DMS 273 treated with DMSO at 0.1 percent for 48 hours (cell line): ENCODE measurements at places on chromosomes 1 and 21.

DNA sequence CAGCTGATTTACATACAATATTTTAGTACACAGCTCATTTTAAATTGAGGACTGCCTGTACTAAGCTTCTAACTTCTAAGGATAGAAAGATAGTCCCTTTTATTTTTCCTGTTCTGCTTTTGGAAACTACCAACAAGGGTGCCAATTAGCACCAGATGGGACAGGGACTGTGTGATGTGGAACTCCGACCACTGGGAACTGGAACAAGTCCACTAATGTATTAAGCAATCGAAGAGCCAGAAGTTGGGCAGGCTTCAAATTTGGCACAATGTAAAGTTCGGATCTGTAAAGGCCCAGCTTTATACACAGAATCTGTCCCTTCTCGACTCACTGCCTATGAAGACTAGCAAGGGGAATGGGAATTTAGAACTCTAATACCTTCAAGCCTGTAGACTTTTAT is 149.3 kb downstream of the ZC3H11B start:
- no peak for DNase-seq

DNA sequence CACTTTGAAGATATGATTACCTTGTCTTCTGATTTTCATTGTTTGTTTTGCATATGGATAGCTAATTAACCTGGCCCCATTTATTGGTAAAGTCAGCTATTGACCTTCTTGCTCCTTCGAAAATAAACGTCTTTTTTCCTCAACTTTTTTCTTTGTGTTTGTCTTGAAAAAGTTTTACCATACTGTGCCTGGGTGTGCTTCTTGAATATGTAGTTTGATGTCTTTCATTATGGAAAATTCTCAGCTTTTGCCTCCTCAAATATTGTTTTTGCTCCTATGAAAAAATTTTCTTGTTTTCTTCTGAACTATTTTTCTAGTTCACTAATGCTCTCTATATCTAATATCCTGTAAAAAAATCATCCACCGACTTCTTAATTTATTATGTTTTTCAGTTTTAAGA is 25.0 kb downstream of the LHX8 start:
- no peak for DNase-seq

DNA sequence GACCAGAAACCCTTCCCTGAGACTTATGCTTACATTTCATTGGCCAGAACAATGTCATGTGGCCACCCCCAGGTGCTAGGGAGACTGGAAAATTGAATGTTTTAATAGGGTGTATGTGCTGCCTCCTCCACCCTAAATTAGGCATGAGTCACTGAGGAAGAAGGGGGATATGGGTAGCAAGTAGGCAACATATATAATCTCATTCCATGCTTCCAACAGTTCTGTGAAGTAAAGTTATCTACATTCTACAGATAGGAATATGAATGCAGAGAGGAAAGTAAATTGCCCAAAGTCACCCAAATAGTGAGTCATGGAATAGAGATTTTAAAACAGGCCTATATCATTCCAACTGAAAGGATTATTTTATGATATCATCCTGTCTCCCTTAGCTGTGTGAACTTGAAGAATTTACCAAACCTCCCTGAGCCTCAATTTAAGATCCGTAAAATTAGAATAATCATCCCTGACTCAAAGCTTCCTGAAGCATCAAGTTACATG is 168.6 kb upstream of the FGGY start:
- no peak for DNase-seq

DNA sequence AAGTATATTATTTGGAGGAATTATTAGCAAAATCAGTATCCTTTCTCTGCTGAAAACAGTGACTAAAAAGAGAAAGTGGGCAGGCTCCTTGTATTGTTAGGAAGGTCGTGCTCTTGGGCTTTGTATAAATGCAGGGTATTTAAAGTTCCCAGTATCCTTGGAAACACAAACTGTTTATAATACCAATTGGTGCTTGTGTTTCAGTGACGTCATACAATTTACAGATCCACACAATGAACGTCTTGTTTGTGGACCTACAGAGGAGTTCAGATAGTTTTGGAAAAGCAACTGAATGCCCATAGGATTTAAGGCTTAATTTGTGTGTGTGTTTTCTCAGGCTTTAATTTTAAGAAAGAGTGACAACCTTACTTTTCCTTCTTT is 168.2 kb downstream of the RASAL2 start:
- DNase-seq = no peak

GRCh38 chr21:33967086-33967571 is 51.5 kb upstream of the ATP5PO start:
- DNase-seq = no peak

GRCh38 chr1:15004396-15004795 is 149.2 kb upstream of the TMEM51 start:
- no peak for DNase-seq

GRCh38 chr1:189141056-189141455 is 1336.6 kb downstream of the BRINP3 start:
- DNase-seq = peak; percentile 3

- DNase-seq = no peak
Observed at GRCh38 chr1:245096311-245097066, 58.3 kb upstream of the KIF26B start.

GRCh38 chr1:53998223-53998622 is 19.8 kb downstream of the LDLRAD1 start:
- no peak for DNase-seq

DNA sequence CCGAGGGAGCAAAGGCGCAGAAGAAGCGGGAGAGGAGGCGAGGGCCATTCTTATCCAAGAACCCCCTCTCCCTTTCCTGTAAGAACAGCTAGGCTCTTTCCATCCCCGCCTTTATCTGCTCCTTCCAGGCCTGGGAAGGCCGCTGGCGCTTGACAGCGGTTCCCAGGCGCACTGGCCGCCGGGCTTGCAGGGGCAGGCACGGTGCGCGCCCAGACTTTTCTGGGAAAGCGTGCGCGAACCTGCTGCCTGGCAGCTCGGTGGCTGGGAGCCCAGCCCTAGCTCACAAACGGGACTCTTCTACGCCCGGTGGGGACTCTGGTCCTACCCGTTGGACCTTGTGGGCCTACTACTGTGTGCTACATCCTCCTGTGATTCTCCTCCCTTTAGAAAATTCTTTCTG is 8.8 kb upstream of the IFNLR1 start:
- DNase-seq = no peak

GRCh38 chr1:225426395-225427234 is 1.2 kb downstream of the LBR start:
- DNase-seq = peak; percentile 11

GRCh38 chr1:10146391-10146790 is 64.0 kb upstream of the KIF1B start:
- DNase-seq = no peak

DNA sequence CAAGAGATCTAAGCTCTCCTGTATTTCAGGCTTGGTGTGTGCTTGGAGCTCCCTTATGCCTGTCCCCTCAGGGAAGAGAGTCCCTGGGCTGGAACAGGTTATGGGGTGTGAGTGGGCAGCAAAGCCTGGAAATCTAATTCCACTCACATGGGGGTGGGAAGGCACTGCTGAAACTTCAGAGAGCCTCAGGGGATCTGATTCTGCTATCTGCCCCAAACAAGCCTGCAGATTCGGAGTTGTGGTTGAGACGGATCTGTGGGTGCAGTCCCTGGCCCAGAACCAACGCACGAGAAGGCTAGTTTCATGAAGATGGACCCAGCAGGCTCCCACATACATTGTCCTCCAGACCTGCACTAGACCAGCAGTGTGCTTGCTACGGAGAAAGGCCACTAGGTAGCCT is 2.9 kb downstream of the BLACAT1 start:
- DNase-seq = no peak

GRCh38 chr1:153456396-153456795 is 4.1 kb downstream of the S100A7 start:
- DNase-seq = no peak

- no peak for DNase-seq
Observed at GRCh38 chr1:23551849-23552248, 7.5 kb downstream of the ID3 start.

GRCh38 chr1:30412241-30413110 is 310.9 kb downstream of the MATN1 start:
- no peak for DNase-seq

- no peak for DNase-seq
Observed at GRCh38 chr1:71885171-71885570, 397.2 kb downstream of the NEGR1 start.

GRCh38 chr21:35156293-35157278 is 107.5 kb upstream of the RUNX1 start:
- no peak for DNase-seq

- DNase-seq = no peak
Observed at GRCh38 chr1:158689875-158690274, 3.4 kb upstream of the SPTA1 start.

DNA sequence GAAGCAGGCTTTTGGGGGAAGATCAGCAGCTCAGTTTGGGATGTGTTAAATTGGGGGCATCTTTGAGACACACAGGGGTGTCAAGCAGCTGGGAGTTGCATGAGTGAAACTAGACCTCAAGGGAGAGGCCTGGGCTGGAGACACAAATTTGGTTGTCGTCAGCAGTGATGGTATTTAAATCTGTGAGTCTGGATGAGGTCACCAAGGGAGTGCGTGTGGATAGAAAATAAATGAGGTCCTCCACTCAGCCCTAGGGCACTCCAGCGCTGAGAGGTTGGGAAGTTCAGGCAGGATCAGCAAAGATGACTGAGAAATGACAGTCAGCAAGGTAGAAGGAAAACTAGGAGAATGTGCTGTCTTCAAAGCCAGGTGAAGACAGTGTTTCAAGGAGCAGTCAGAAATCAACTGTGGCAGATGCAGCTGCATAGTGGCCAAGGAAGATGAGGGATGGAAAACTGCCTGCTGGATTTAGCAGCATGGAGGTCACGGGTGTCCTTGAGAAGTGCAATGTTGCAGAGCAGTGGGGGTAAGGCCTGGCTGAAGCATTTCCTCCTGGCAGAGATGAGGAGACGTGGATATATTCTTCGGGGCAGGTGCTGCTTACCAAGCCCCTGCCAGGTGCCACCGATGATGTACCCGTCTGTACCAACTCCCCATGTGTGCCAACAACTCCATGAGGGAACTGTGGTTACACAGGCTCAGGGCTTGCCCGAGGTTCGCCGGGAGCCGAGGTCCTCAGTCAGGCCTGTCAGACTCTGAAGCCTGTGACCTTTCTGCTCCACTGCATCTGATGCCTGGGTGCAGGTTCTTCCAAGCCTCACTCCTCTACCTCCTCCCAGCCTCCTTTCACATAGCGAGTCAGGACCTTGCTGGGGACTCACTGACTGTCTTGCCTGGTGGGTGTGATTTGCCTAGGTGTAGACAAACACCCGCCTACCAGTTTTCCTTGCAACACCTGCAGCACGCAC is 11.3 kb downstream of the MAP7D1 start:
- DNase-seq = no peak

DNA sequence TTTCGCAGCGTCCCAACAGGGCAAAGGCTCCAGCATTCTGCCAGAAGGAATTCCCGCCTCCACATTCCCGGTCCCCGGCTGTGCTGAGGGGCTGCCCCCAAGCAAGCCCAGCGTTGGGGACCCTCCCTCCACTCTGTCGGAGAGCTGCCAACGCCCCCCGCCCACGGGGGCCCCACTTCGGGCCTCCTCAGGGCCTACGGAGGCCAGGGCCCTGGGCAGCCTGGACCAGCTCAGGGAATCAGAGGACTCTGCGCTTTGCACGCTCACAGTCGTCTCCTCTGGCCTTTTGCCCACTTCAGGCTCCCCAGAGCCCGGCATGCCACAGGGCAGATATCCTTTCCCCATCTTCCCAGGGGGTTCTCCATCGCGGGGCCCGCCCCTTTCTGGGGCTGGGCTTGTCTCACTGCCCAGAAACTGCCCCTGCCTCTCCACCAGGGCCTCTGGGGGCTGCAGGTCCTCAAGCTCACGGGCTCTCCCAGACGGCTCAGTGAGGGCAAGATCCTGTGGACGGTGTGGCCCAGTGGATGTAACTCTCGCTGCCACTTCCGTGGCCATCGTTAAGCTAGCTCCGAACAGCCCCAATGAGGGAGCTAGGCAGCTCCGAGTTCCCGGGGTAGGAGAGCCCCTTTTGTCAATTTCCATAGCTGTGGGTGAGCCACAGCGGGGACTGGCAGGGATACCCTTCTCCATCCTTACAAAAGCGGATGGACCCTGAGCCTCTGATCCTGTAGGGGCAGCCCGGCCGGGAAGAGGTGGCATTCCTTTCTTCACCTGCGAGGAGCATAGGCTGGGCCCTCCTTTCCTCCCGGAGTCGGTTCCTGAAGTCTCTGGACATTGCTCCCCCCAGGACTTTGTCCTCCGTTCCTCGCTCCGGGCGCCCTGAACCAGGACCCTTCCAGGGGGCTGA is 2.8 kb downstream of the ITPKB start:
- DNase-seq = no peak

DNA sequence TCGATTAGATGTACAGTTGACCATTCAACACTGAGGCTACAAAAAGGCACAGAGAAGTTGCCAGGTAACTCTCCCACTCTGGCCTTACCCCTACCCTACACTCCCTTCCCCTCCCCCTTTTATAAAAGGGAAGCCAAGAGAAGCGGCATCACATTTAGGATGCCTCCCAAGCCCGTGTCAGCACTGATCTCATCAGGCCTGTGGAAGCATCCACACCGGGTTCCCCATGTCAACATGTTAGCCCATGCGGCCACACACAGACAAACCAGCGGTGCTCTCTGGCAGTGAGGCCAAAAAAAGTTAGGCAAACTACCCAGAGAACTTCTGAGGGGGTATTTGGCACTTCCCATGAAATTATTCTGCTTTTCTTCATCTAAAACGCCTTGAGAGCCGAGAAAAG is 29.9 kb downstream of the BCAR3 start:
- DNase-seq = no peak

DNA sequence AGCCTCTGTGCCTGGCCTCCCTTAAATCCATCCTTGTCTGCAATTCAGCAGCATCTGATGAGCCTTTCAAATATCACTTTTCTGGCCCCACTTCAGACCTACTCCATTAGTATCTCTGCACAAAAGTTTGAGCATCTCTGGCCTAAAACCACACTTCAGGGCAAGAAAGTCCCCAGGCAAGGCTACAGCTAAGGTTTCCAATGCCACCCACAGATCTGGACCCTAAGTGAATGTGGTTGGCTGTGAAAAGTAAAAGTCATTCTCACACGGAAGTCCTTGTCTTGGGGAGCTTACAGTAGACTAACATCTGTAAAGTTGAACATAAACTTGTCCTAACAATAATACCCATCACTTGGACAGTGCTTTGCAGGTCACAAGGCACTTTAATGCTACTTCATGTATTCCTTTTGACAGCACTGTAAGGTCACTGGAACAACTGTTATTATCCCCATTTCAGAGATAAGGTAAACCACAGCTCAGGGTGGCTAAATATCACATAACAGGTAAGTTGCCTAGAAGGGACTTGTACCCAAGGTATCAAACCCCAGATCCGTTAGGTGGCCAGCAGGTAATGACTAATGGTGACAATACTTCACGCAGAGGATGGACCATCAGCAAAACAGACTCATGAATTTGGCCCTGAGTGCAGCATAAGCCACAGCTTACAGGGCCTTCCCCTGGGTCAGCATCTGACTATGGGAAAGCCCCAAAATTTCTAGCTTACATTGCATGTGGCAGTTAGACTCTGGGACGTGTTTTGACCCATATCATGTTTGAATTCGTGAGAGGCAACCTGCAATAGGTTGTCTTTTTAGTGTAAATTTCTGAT is 356.0 kb downstream of the HHAT start:
- no peak for DNase-seq
